Activated CD8-positive, alpha-beta T cell treated with anti-CD3 and anti-CD28 coated beads, Interleukin-2, amount 10 ng/mL, durations not matched to agents 7 days and 5 days (primary cell): ENCODE measurements at places on chromosomes 2 and 18.

DNA sequence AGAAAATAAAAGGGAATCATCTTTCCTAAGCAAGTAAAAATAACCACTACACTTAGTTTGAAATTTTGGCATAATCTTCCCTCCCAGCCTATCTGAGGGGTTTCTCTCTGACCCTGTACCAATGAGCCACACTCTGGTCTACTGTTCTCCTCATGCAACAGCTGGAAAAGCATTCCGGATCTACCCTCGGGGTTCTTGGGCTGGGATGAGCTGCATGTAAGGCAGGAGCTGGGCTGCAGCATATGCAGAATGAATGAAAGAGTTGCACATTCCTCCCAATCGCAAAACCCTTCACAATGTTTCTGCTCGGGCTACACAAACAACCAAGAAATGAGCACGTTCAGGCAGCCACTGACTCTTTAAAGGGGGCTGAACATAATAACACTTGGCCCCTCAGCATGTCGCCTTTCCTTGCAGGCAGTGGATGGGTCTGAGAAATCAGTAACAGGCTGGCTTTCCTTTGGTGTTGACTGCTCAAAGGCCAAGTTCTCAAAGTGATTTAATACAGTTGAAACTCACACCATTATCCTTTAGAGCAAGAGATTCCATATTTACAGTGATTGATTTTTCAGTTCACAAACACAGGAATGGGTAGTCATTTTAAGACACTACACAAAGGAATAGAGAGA is 180.4 kb upstream of the ZFP36L2 start:
- no peak for DNase-seq

DNA sequence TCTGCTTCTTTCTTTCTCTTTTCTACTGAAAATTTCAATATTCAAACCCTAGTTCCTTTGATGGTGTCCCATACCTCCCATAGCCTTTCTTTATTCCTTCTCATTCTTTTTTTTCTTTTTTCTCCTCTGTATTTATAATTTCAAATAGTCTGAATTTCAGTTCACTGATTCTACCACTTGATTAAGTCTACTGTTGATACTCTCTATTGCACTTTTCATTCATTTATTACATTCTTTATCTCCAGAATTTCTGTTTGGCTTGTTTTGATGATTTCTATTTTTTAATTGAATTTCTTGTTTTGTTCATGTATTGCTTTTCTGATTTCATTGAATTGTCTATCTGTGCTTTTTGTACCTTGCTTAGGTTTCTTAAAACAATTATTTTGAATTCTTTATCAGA is 111.9 kb upstream of the VRK2 start:
- DNase-seq, result no peak

- no peak for DNase-seq
Measured at GRCh38 chr18:13915995-13916431, 677 bp upstream of the MC2R start.

GRCh38 chr2:30259827-30260679 is 28.7 kb downstream of the LBH start:
- DNase-seq, result no peak

DNA sequence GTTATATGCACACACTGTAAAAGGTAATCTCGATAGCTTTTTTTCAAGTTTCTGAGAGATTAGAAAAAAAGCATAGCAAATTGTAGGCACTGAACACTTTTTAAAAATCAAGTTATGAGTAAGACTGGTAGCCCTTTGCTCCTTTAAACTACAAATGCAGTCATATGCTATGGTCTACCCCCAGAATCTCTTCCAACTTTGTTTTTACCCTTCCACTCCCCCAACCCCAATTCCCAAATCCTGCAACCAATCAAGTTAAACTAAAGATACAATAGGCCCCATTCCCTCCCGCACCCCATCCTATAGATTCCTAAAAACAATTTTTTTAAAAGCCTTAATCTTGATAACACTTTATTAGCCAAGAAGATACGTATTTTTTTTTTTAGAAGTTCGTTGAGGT is 752 bp upstream of the BAZ2B start:
- no peak for DNase-seq

DNA sequence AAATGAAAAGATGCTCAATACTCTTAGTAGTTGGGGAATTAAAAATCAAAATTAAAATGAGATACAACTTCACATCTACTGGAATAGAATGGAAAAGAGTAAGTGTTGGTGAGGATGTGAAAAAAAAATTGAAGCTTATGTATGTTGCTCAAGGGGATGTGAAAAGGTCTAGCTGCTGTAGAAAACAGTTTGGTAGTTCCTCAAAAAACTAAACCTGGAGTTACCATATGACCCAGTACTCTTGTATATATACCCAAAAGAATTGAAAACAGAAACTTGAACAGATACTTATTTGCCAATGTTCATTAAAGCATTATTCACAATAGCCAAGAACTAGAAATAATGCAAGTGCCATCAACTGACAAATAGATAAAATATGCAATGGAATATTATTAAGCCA is 208.4 kb downstream of the FIGN start:
- no peak for DNase-seq

DNA sequence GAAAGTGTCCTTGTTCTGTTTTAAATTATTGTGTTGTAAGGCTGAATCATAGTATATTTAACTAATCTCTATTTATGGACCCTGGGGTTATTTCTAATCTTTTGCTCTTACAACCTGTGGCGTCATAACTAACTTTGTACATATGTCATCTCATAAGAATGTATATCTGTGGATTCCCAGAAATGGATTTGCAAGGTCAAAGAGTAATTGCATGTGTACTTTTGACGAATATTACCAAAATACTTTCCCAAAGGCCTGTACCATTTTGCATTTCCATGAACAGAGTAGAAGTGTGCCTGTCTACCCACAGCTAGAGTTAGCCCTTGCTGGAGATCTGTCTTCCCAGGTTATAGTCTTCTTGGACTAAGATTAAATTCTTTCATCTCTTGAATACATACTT is 42.8 kb downstream of the SEMA4F start:
- no peak for DNase-seq

- DNase-seq, result no peak
Measured at GRCh38 chr2:163733301-163733938, 2.4 kb downstream of the FIGN start.

GRCh38 chr2:166632616-166633015 is 138.6 kb upstream of the SCN7A start:
- DNase-seq, result no peak

GRCh38 chr2:40653829-40654228 is 201.9 kb upstream of the SLC8A1 start:
- no peak for DNase-seq

- DNase-seq, result no peak
Measured at GRCh38 chr18:13448335-13448795, 229.8 kb downstream of the LDLRAD4 start.

DNA sequence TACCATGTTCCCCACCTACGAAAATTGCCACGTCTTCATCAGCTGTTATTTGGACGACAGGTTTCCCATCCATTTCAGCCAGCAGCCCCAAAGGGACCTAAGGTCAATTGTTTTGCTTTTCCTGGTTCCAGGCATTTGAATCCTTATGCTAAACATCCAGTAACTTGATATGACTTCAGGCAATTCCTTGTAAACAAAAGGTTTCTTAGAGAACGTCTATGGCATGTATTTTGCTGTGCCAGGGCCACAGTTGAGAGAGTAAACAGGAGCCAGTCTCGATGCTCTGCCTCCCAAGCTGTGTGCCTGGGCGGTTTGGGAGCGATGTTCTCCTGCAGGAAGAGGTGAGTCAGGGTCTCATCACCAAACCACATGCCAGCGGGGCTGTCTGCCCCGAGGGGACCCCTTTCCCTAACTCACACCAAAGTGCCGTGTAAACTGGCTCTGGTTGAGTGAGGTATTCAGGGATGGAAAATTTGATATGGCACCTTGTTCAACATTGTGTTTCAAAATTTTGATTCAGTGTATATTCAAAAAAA is 12.9 kb upstream of the MC5R start:
- peak; percentile 12 for DNase-seq

- DNase-seq, result peak; percentile 40
Measured at GRCh38 chr2:198054299-198054698, 249.9 kb downstream of the PLCL1 start.

DNA sequence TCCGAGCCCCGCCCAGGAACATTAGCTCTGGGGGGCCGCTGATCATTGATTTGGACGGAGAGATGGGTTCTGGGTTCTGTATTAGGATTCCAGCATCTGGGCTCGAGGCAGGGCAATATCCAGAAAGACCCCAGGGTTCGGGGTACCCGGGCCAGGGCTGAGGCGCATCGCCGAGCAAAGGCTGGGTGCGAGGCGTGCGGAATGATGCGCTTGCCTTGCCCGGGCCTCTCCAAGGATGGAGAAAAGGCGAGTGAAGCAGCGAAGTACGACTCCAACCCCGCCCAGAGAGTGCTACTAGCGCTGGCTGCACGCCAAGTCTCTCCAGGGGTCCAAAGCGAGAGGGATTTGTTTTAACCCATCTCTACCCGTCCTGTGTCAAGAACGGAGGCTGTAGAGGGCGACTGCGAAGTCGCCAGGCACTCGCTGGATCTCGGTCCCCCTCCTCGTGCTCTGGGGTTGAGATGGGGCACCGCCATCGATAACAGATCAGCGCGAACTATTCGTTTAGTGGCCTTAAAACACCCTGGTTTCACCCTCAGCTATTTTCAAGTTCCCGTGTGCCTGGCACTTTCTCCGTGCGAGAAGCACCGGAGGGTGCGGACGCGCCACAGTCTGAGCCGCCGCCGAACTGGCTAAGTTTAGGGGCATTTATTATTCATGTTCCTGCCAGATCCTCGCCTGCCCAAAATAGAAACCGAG is 1.9 kb downstream of the ADCYAP1 start:
- no peak for DNase-seq

- DNase-seq, result no peak
Measured at GRCh38 chr2:105373344-105373781, 25.5 kb downstream of the FHL2 start.

DNA sequence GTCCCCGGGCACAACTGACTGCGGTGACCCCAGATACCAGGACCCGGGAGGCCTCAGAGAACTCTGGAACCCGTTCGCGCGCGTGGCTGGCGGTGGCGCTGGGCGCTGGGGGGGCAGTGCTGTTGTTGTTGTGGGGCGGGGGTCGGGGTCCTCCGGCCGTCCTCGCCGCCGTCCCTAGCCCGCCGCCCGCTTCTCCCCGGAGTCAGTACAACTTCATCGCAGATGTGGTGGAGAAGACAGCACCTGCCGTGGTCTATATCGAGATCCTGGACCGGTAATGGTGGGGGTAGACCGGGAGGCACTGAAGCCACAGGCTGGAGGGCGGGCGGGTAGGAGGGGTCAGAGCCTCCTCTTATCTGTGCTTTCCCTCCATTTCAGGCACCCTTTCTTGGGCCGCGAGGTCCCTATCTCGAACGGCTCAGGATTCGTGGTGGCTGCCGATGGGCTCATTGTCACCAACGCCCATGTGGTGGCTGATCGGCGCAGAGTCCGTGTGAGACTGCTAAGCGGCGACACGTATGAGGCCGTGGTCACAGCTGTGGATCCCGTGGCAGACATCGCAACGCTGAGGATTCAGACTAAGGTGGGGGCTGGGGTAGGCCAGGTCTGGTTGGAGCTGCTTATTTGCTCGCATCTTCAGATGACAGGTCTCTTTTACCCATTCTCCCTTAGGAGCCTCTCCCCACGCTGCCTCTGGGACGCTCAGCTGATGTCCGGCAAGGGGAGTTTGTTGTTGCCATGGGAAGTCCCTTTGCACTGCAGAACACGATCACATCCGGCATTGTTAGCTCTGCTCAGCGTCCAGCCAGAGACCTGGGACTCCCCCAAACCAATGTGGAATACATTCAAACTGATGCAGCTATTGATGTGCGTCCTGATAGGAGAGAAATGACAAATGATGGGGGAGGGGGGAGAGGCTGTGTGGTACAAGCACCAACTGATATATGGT is 780 bp downstream of the HTRA2 start:
- DNase-seq, result peak; percentile 64

GRCh38 chr18:58495634-58496033 is 133.3 kb downstream of the ALPK2 start:
- DNase-seq, result no peak

- DNase-seq, result no peak
Measured at GRCh38 chr2:179619947-179620467, 241.4 kb downstream of the ZNF385B start.

- DNase-seq, result no peak
Measured at GRCh38 chr18:75916624-75916982, 489.1 kb upstream of the SMIM21 start.

DNA sequence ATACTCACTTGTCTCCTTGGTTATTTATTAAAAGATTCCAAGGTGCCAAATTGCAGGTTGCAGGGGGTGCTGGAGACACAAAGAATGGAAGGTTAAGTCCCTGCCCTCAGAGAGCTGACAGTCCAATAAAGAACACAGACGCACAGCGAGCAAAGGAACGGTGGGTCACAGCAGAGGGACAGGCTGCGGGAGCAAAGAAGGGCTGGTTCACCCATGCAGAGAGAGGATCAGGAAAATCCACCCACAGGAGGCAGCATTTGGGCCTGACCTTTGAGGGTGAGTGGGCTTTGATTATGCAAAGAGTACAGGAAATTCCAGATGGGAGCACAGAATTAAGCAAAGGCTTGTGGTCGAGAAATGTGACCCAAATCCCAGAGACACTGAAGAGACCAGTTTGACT is 45.0 kb downstream of the ZBTB7C start:
- no peak for DNase-seq

- DNase-seq, result no peak
Measured at GRCh38 chr2:173355866-173356508, 1.3 kb downstream of the CDCA7 start.

DNA sequence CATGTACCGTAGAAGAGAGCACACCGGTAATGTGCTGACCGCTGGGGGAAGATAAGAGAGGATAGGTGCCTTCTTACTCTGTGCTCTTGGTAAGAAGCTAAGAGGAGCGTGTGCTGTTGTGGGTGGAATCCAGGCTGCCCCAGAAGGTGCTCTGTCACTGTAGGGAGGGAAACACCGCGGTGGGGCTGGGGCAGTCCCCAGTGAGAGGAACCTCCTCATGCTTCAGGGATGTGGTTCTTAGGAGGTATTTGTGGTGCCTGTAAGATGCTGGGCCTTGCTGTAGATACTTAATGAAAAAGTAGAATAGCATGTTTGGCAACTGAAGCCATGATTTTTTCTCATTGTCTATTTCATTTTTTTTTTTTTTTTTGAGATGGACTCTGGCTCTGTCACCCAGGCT is 1.1 kb downstream of the COLEC11 start:
- DNase-seq, result peak; percentile 31

- DNase-seq, result no peak
Measured at GRCh38 chr2:180324182-180324581, 317.1 kb upstream of the CWC22 start.

DNA sequence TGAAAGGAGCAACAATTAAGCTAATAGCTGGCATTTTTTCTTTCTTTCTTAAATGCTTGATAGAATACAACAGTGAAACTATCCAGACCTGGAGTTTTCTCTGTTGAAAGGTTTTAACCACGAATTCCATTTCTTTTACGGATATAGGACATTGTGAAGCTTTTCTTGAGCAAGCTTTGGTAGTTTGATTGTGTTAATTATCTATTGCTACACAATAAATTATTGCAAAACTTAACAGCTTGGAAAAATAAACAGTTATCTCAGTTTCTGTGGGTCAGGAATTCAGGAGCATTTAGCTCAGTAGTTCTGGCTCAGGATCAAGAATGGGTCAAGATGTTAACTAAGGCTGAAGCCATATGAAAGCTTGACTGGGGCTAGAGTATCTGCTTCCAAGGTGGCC is 11.7 kb downstream of the PHOSPHO2 start:
- no peak for DNase-seq
